ENCODE measurements at places on chromosomes 1 and 21.

- no peak for DNase-seq
Measured at GRCh38 chr1:79004916-79005315, 1.6 kb downstream of the ADGRL4 start.

DNA sequence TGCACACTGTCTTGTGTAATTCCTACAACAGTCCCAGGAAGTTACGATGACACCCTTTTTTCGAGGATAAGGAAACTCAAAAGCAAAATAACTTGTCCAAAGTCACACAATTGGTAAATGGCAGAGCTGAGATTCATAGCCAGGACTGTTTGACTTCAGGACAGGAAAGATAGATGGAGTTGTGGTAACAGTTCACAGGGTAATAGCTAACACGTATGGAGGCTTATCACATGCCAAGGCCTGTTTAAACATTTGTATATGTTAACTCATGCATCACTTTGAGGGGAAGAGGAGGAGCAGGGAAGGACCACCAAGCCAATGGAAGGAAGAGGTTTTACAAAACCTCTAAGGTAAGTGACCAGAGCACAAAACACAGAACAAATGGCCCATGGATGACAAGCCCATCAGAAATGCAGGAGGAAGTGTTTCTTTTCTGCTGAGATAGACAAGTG is 2.8 kb downstream of the DHCR24 start:
- DNase-seq = no peak

- no peak for DNase-seq
Measured at GRCh38 chr1:52633291-52633754, 355 bp downstream of the SHISAL2A start.

GRCh38 chr21:24420689-24421088 is 1186.6 kb downstream of the MRPL39 start:
- DNase-seq = no peak

DNA sequence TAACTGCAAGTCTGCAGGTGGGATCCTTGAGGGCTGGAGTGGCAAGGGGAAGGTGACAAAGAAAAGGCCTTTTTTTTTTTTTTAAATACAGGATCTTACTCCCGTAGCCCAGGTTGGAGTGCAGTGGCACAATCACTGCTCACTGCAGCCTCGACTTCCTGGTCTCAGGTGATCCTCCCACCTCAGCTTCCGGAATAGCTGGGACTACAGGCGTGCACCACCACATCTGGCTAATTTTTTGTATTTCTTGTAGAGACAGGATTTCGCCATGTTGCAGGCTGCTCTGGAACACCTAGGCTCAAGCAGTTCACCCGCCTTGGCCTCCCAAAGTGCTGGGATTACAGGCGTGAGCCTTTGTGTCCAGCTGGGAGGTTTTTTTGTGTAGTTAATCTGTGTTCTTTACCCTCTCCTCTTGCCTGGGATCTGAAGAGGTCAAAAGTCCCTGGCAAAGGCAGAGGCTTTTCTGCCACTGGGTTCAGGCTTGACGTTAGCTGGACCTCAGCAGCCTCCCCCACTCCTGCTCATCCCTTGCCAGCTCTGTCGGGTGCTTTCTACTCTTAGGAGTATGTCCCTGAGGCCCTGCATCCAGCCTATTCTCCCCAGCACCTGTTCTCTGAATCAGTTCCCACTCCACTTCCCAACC is 5.2 kb downstream of the IL6R start:
- DNase-seq = no peak

DNA sequence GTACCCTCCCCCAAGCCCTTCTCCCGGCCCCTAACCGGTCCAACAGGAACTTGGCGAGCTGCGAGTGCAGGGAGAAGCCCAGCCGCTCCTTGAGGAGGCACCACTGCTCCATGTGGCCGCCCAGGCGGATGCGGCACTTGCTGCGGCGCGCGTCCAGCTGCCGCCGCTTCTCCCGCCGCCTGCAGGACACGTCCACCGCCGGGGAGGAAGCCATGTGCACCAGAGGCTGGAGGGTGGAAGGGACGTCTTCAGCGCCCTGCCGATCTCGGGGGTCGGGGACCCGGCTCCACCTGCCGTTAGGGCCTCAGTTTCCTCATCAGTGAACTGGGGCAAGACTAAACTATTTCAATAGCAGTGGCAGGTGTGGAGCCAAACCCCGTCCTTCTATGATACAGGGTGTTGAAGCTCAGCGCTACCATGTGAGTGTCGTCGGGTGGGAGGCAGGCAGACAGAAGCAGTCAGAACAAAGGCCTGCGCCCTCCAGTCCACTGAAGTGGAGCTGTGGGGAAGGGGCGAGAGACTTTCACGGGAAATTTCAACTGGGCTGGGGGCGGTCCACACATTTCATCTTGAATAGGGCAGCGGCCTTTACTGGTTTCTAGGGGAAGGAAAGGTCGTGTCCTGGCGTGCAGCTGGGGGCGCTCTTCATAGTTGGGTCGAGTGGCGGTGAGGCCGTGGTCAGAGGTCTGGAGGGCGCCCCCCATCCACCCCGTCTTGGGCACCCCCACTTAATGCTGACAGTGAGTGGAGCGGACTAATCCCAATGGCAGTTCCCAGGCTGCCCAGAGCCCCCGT is 592 bp downstream of the ZNF692 start:
- no peak for DNase-seq

DNA sequence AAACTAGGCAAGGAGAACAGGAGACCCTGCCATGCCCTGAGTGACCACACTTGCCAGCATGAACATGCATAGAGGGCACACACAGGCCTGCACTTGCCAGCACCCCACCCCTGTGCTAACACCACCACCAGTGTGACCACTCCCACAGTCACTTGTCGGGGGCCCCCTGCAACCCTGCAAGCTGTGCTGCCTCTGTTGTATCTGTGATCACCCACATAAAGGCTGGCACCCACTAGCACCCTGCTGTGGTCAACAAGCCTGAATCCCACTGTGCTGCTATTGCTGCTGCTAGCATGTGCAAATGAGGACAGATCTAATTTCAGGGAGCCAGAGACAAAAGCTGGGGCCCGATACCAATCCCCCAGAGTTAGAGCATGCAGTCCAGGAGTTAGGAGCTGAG is 217.7 kb downstream of the GIPC2 start:
- no peak for DNase-seq

DNA sequence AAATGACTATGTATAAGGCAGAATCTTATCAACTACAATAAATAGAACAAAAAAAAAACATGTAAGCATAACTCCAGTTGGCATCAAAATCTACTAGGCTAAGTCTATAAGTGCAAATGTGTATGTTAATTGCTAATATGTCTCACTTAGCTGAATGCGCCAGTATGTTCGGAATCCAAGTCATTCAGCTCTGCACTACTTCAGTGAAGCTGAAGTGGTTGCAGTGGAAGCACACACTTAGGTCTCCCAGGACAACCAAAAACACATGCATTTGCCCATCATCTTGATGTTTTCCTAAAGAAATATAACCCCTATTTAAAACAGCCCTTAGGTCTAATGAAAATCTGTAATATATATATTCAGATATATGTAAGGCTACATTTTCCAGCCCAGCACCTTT is 41.0 kb upstream of the RGS2 start:
- DNase-seq = no peak

DNA sequence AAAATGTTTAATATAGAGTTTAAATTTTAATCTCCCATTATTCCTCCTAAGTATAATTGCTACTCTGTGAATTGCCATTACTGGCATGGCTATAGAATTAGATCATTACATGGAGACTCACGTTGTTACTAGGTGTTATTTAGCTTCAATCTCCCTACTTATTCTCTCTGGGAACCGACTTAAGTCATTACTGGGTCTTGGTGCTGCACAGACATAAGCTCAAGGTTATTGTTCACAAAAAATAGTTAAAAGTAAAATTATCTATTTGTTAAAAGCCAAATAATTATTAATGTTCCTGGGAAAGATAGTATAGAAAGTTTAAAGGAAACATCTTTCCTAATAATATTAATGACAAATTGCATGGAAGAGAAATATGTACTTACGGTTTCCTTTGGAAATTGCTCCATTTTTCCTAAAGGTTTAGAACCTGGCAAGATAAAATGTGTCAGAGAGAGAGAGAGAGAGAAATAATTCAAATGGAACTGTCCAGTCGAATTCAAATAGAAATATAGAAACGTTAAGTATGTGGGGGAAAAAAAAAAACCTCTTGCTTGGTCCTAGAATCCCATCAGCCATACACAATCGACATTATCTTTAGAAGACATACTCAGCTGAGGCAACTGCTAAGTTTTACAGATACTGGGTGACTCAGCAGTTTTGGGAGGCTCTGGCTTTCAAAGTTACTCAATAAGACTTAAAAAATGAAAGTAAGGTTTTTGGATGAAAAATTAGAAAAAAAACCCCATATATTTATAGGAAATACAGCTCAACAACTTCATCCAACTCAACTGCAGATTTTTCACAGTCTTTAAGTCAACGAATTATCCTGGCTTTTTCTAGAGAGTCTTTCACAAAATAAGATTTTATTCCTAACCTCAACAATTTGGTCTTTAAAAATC is at the start of gene SPTA1:
TSS of gene SPTA1 (minus strand) at position 605 of the 899 bp plus-strand sequence. CDS start at position 407, 198 bp downstream.
- no peak for DNase-seq

GRCh38 chr1:230176326-230176725 is 109.3 kb downstream of the GALNT2 start:
- DNase-seq = no peak

GRCh38 chr1:62177621-62178020 is 17.0 kb upstream of the L1TD1 start:
- DNase-seq = no peak

- DNase-seq = no peak
Measured at GRCh38 chr1:63854091-63854490, 80.3 kb downstream of the ROR1 start.

GRCh38 chr1:36099681-36100341 is 11.1 kb downstream of the ADPRS start:
- DNase-seq = peak; percentile 63

GRCh38 chr1:93598396-93598795 is 83.2 kb downstream of the BCAR3 start:
- no peak for DNase-seq

GRCh38 chr21:29245104-29245643 is 53.5 kb upstream of the BACH1 start:
- no peak for DNase-seq

DNA sequence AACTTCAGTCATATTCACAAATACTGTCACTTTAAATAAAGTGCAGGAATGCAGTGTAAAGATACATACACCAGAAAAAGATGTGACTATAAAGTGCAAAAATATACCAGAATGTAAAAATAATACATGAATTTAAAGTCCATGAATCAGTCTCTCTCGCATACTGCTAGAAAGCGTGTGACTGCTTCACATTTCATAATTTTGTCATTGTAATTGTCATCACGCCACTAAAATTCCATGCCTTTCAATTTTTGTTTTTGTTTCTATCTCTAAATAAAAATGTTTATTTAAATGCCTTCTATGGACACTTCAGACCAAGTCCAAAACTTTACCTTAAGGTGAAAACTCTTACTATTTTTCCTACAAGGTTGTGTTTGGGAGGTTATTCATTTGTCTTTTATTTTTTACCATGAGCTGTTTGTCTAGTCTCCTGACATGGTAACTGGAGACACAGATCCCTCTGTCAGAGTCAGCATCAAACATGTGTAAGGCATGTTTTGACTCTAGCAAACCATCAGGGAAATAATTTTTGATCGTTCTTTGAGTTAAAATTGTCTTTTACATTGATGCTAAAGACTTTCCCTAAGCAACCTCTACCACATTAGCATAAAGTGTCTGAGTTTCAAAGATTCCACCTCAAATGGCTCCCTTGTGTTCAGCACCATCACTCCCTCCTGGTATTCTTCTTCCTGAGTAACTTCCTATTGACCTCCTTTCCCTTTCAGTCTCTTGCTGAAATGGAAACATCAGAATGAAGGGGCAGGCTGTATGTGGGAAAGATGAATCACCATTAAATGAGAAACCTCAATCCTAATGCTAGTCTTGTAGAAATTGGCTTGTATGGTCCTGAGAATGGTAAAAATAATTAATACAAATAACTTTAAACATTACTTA is 14.0 kb upstream of the AIM2 start:
- DNase-seq = no peak

- DNase-seq = no peak
Measured at GRCh38 chr1:230267338-230268065, 158.6 kb downstream of the PGBD5 start.

DNA sequence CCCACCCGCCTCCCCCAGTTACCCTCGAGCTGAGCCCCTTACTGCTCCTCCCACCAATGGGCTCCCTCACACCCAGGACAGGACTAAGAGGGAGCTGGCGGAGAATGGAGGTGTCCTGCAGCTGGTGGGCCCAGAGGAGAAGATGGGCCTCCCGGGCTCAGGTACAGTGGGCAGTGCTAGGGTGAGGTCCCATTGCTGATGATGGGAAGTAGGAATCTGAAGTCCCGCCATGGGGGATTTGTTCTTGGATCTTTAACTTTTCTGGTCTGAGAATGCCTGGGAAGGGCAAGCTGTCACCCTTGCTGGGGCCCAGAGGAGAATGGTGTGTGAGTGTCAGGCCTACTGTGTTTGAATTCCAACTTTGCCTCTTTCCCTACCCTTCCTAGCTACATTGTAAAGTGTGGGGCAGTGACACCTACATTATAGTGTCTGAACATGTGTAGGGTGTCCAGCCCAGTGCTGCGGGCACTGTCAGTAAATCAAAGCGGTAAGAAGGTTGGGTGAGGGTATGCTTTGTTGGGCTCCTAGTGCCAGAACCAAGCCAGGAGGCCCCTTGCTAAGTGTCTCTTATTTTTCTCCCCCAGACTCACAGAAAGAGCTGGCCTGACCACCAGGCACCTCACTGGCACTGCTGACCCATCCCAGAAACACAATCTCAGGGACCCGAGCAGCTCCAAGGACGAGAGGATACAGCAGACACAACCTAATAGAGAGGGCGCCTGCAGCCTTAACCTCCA is 44.7 kb downstream of the YARS1 start:
- DNase-seq = no peak

- DNase-seq = no peak
Measured at GRCh38 chr1:154774175-154774855, 95.8 kb downstream of the KCNN3 start.

GRCh38 chr1:207649865-207650580 is 5.1 kb downstream of the CR1L start:
- no peak for DNase-seq

DNA sequence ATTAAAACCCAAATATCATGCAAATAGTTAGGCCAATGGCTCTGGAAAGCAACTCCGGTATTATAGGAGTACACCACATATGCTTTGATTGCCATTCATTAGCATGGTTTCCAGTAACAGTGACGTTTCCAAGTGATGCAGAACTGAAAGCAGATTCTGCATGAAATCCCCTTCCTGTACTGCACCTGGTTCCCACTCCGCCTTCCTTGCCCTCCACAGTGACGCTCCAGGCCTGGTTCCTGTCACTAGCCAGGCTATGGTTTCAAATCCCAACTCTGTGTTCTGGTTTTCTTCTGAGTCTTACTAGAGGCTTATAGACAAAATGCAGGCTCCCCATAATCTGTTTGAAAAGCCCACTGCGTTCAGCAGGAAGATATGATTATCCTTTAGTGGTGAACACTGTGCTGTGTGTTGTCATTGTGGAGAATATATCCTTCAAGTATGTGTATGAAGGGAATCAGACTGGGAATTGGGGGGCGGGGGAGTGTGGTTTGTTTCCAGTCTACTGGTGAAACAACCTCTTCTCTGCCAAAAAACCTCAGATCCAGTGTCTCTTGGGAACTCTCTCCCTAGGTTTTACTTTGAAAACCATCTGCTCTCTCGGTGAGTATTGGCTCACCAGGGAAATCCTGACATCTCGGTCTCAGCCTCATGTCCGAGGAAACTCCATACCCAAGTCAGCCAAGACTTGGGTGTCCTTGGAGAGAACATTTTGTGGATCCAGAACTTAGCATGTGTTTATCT is 78.7 kb downstream of the TYW3 start:
- DNase-seq = no peak
